ENCODE measurements at places on chromosomes 4 and X. TPM values are rescaled to one million over a fixed set of nuclear protein-coding genes. Genes with fewer than 3 reads are reported as not detected.

COL25A1 gene
- not detected for polyA plus RNA-seq

TMSB15A gene
- not detected for polyA plus RNA-seq

F8A1 gene
- 42.4 TPM for polyA plus RNA-seq

METTL14 gene
- 42.3 TPM for polyA plus RNA-seq

HHIP gene
- polyA plus RNA-seq: not detected

NPFFR2 gene
- polyA plus RNA-seq: not detected

MRPS18C gene
- polyA plus RNA-seq: 58.5 TPM

DMD gene
- 1.5 TPM for polyA plus RNA-seq

MAGED4 gene
- polyA plus RNA-seq: 0.10 TPM

MYOZ2 gene
- not detected for polyA plus RNA-seq

SMPX gene
- polyA plus RNA-seq: not detected

RASGEF1B gene
- 47.2 TPM for polyA plus RNA-seq

PLXNB3 gene
- 0.71 TPM for polyA plus RNA-seq

PDGFC gene
- 0.17 TPM for polyA plus RNA-seq

STATH gene
- not detected for polyA plus RNA-seq

BRS3 gene
- polyA plus RNA-seq: not detected

VGLL1 gene
- polyA plus RNA-seq: not detected

UCP1 gene
- polyA plus RNA-seq: not detected

Data from naive B cell (primary cell).